Transverse colon (tissue), 4 donors: ENCODE measurements at places on chromosomes 13 and 19. TPM values are rescaled to one million over a fixed set of nuclear protein-coding genes. Genes with fewer than 3 reads are reported as not detected.

Gene EDDM13
- total RNA-seq = not detected

Gene TBCB
- 175 TPM for total RNA-seq

Gene ARHGAP45
- total RNA-seq = 70.3 TPM

Gene ATP4A
- total RNA-seq = not detected

Gene C1QTNF9B
- not detected for total RNA-seq
